ENCODE measurements at places on chromosomes 5 and 9. TPM values are rescaled to one million over a fixed set of nuclear protein-coding genes. Genes with fewer than 3 reads are reported as not detected.

PCDHGA1 gene
- 1.8 TPM for total RNA-seq

CEMIP2 gene
- total RNA-seq = 46.2 TPM

ENHO gene
- total RNA-seq = under 0.01 TPM

MYOZ3 gene
- total RNA-seq = 0.77 TPM

SH3PXD2B gene
- total RNA-seq = 21.1 TPM

LCN12 gene
- total RNA-seq = not detected

SEMA4D gene
- 2.6 TPM for total RNA-seq

IFNA7 gene
- not detected for total RNA-seq

CNTFR gene
- total RNA-seq = 0.26 TPM

BSPRY gene
- total RNA-seq = not detected

All from fibroblast of lung (primary cell).